ENCODE measurements at places on chromosomes 1 and 21.

GRCh38 chr1:28865997-28866650 lies 48.2 kb upstream of the EPB41 start:
- DNase-seq: no peak

DNA sequence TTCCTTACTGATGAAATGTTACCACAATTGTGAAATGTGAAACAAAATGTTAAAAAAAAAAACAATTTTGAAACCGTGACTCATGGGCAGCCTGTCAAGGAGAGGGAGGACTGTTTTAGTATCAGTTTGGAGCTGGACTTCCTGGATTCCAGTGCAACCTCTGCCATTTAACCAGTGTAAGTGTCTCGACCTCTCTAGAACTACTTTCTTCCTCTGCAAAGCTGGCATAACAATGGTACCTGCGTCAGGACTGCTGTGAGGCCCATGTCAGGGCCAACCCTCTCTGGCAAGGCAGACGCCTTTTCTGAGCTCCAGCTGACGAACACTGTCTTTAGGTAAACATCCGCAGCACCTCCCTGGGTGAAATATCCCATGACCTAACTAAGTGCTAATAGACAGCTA lies 20.9 kb downstream of the URB1 start:
- DNase-seq: no peak

GRCh38 chr1:53090227-53091147 lies 28.5 kb downstream of the PODN start:
- no peak for DNase-seq

DNA sequence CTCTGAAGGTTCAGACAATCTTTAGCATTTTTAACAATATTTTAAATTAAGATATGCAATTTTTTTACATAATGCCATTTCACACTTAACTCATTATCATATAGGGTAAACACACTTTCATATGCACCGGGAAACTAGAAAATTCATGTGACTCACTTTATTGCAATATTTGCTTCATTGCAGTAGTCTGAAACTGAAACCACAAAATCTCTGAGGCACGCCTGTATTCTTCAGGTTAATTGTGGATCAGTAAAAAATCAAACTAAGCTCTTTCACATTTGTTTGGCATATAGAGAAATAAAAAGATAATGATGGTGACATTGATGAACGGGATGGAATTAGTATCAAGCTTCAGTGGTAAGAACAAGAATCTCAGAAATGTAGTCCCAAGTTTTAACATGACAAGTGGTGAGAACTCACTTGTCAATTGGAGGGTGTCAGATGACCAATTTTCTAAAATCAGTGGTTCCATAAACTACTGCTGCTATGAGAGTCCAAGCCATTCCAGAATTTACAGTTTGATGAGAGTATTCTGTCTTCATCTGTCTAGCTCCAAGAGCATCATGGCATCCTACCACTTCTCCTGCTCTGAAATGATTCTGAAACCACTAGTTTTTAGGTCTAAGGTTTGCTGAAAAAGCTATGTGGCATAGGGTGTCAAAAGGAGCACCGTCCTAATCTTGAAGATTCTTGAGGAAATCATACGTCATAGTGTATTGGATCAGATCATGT lies 281.0 kb downstream of the PTPRC start:
- no peak for DNase-seq

- DNase-seq: no peak
Measured at GRCh38 chr1:90722874-90723589, 5.9 kb upstream of the BARHL2 start.

- no peak for DNase-seq
Measured at GRCh38 chr1:171852272-171852671, 11.0 kb downstream of the DNM3 start.

DNA sequence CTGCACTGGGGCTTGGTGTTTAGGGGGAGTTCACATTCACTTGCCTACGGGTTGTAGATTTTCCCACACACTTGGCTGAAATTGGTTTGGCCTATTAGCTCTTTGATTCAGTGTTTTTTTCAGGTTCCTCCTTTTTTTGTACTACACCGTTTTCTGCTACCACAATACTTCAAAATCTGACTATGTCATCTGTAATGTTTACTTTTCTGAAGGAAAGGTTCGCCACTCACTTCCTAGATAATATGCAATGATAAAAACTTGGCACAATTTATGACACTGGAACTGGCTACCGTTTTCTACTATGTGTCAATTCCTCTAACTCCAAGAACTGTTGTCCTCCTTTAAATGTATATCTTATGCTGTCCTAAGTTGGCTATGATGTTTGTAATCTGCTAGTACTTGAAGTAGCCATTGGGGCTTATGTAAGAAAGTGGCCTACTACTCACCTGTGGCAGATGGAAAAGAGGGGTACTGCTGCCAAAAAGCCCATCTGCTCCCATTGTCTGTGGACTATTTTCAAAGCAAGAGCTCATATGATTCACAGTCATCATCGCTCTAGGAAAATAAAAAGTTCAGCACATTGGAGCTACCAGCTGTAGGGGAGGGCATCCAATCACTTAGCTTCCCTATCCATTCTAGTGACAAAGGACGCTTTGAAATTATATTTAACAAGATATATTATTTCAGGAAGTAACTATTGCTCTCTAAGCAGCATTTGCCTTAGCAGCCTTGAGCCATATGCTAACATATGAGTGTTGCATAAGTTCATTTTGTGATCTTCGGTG lies 42.4 kb upstream of the BACH1 start:
- DNase-seq: no peak

- DNase-seq: no peak
Measured at GRCh38 chr1:97820470-97821188, 100.2 kb downstream of the DPYD start.

- DNase-seq: no peak
Measured at GRCh38 chr1:114353262-114353661, 157.7 kb downstream of the TRIM33 start.

DNA sequence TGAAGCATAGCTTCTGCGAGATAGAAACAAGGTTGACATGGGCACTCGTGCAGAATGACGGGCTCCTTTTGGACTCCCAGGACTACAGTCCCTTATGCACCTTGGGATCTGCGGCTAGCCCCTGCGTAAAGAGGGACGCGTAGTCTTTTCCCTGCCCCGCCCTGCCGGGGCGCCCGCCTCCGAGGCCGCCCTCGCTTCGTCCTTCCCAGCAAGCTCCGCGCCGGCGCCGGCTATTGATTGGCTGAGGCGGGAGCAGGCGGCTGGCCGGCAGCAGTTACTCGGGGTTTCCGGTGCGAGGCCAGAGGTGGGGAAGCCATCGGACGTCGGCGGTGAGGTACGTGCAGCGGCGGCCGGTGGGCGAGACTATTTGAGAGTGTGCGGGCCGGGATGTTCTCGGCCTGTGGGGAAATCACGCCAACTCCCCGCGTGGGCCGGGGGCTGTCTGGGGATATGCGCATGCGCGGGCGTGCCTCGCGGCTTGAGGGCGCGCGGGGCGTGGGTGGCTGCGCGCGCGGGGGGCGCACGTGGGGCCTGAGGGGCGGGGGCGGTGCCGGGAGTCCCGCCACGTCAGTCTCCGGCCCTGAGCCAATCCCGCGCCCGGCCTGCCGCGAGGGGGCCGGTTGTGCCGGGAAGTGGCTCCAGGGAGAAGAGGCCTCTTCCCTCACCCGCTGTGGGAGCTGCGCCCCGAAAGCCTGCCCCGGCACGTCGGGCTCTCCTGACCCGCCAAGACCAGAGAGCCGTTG lies at the start of gene TXLNA:
Gene TXLNA (plus strand): TSS at position 233 of the 743 bp plus-strand sequence. CDS start 671 bp downstream, outside the sequence.
- peak; percentile 91 for DNase-seq
